ENCODE measurements at places on chromosomes 1 and 21.

DNA sequence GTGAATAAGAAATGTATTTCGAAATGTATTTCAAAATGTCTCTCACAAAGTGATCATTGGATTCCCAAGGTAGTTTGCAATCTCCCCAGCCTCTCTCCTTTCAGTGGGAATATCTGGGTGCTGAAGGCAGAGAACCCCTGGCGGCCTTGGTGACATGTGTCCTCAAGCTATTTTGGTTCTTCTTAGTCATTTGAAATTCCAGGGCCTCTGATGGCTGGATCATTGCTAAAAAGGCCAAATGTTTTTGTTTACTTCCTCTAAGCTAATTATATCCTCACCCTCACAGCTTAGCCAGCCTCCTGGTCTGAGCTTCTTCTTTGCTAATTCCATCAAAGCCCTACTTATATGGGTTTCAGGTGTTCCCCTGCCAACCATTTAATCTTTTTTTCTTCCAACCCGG, 71.2 kb downstream of the LRRC40 start:
- DNase-seq: peak; percentile 23

DNA sequence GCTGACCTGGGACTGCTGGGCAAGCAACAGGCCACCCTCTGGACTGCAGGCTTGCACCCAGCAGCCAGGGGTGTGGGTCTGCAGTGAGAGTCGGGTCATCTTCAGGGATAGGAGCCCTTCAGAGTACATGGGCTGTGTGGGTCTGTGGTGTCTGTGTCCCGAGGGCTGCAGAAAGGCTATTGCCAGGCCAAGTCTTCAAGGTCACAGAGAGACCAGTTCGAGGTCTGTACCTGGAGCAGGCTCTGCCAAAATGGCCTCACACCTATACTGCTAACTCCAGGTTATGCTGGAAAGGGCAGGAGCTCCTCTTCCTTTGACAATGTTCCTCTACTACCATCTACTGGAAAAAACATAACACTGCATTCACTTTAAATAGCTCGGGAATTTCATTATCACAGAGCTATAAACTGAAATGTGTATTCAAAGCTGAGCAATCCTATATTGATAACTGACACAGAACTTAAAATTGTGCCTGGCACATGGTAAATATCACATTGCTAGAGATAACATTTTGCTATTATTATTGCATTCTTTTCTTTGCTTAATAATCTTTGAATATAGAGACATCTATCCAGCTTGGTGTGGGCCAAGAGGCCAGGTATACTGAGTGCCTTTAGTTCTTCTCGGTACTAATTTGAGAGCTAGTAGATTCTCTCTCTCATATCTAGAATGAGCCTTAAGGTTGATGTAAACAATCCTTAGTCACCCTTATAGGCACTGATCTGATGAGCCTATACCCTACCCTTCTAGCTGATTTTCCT, 6.9 kb upstream of the DNAH14 start:
- peak; percentile 27 for DNase-seq

DNA sequence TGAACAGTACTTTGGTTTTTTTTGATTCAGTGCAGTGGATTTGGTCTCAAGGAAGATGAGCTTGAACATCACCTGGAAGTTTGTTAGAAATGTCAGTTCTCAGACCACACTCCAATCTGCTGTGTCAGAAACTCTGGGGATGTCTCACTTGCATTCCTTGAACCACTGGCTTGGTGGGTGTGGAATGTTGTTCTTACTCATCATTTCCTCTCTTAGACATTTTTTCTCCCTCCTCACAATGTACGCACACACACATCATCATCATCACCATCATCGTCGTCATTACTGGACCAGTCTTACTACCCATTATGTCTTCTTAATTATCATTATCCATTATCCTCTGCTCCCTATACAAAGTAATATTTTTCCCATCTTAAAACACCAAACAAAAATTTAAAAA, 91.9 kb upstream of the KCNK2 start:
- DNase-seq: no peak

- DNase-seq: no peak
These were observed 190.2 kb downstream of the RASAL2 start for GRCh38 chr1:178284058-178284457.

GRCh38 chr21:42336054-42336453, 14.7 kb downstream of the TFF2 start:
- DNase-seq: no peak

DNA sequence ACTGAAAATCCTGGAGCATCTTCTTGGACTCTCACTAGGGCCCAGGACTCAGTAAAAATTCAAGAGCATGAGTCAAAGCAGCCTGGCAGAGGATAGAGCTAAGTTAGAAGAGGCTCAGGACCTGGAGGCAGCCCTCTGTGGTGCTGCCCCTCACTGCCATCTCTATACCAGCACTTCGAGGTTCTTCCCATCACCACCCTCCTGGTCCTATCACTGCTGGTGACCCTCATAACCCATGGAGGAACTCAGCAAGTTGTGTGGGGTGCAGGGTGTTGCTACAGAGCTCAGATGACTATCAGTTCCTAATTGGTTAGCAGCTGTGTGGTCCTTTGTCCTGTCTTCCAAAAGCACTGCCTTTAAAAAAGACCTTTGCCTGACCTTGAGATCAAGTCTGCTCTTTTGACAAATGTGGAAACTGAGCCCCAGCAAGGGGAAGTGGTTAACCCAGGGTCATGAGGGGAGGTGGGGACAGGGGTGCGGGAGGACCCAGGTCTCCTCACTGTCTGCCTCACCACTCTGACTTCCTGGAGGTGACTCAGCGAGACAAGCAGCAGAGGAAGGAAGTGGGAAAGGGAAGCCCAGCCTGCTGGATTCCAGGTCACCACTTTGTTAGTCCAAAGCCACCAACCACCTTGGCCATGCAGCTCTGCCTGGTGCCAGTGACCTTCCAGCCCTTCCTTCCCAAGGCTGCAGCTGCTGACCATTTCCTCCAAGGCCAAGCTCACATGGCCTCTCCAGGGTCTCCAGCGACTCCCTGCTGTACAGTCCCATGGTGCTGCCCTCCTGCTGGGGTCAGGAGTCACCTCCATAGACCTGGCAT, 199.4 kb upstream of the EDN2 start:
- DNase-seq: peak; percentile 49

GRCh38 chr1:63261736-63262458, 60.5 kb upstream of the FOXD3 start:
- DNase-seq: peak; percentile 15

All from suppressor macrophage treated with lipopolysaccharide for 4 hours (primary cell).